ENCODE measurements at places on chromosomes 1 and 21. TPM values are rescaled to one million over a fixed set of nuclear protein-coding genes. Genes with fewer than 3 reads are reported as not detected.

Gene NTNG1
- total RNA-seq: 14.4 TPM

Gene PPIE
- 31.6 TPM for total RNA-seq

Gene SLC22A15
- total RNA-seq: 13.1 TPM

Gene LRRC47
- 31.9 TPM for total RNA-seq

Gene RGS2
- 19.4 TPM for total RNA-seq

Gene RHBG
- not detected for total RNA-seq

Gene USP25
- 92.3 TPM for total RNA-seq

Gene CYP4A22
- total RNA-seq: not detected

Measured in parietal lobe (tissue), 2 donors.